Mucosa of gallbladder (tissue), 1 donor: ENCODE measurements at places on chromosomes 6 and 20. TPM values are rescaled to one million over a fixed set of nuclear protein-coding genes. Genes with fewer than 3 reads are reported as not detected.

- no peak for DNase-seq
Observed at GRCh38 chr20:51345601-51346101, 196.9 kb downstream of the NFATC2 start.

- no peak for DNase-seq
Observed at GRCh38 chr6:16321826-16322225, 83.4 kb downstream of the GMPR start.

ZNF343 gene
- 12.3 TPM for total RNA-seq

- no peak for DNase-seq
Observed at GRCh38 chr6:343960-344815, 47.4 kb upstream of the IRF4 start.

DNA sequence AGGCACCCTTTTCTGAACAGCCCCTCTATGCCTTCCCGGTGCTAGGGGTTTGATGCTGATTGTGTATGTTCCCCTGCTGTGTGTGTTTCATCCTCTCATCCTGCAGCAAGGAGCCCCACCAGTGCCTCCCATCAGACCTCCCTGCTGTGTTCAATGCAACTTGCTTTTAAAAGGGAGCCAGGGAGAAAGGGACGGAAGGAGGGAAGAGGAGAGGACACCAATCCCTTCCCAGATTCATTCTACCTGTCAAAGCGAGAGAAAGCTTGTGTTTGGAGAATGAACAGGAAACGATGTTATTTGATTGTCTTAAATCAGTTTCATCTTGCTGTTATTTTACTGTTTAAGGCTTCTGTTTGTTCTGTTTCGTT lies 259.2 kb downstream of the ADGB start:
- no peak for DNase-seq

PAK5 gene
- total RNA-seq, result 12.5 TPM
